Activated CD4-positive, alpha-beta T cell treated with anti-CD3 and anti-CD28 coated beads, Interleukin-2, amount 50 U/mL, for 1 hour (primary cell): ENCODE measurements at places on chromosomes 11 and 22.

DNA sequence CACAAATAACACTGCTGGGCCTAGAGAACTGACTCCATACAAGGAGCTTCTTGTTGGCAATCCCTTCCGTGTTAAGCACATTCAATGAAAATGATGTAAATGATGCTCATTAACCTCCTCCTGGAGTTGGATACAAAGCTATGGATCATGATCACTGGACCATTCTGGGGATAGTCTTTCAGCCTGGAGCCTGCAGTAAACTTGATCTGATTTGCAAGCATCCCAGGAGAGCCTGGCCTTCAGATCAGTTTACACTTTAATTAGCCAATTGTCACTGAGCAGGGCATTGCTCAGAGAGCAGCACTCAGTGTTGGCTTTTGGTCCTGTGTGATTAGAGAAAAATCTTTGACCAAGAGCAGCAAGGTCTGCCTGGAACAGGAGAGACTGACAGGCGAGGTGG is 45.6 kb downstream of the ARFGAP3 start:
- DNase-seq, result no peak

DNA sequence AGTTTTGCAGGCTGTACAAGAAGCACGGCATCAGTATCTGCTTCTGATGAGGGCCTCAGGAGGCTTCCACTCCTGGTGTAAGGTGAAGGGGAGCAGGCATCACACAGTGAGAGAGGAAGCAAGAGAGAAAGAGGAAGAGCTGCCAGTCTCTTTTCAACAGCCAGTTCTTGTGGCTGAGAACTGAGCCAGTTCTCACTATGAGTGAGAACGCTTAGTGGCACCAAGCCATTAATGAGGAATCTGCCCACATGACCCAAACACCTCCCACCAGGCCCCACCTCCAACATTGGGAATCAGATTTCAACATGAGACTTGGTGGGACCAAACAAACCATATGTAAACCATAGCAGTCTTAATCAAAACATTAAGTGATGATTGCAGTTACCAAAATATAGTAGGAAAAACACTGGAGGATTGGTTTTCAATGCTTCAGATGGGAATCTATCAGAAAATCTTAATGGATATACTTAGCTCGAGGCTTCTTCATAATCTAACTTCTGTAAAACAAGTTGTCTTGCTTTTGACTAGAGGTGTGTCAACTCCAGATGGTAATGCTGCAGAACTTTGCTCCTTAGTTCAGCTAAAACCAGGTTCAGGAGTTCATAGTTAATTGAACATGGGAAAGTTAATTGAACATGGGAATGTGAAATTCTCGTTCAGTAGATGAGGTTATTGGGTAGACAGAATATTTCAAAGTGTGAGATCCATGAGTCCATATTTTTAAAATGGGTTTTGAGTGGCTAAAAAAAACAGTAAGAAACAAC is 12.2 kb downstream of the FAR1 start:
- no peak for DNase-seq

- no peak for DNase-seq
Measured at GRCh38 chr11:67420147-67420645, 4.7 kb downstream of the CARNS1 start.

DNA sequence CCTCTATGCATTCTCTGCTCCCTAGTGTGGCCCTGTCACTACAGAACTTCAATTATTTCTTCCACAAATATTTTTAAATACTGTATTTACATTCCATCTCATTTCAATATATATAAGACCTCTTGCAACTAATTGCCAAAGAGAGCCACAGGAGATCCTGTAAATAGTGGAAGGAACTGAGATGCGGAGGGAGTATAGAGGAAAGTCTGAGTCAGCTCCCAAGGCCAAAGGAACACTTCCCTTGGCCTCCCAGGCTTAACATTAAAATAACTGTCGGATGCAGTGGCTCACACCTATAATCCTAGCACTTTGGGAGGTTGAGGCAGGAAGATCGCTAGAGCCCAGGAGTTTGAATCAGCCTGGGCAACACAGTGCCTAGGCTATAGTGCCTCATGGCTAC is 31.2 kb downstream of the RBFOX2 start:
- DNase-seq, result no peak

- DNase-seq, result no peak
Measured at GRCh38 chr11:42957831-42958230, 354.0 kb upstream of the API5 start.

DNA sequence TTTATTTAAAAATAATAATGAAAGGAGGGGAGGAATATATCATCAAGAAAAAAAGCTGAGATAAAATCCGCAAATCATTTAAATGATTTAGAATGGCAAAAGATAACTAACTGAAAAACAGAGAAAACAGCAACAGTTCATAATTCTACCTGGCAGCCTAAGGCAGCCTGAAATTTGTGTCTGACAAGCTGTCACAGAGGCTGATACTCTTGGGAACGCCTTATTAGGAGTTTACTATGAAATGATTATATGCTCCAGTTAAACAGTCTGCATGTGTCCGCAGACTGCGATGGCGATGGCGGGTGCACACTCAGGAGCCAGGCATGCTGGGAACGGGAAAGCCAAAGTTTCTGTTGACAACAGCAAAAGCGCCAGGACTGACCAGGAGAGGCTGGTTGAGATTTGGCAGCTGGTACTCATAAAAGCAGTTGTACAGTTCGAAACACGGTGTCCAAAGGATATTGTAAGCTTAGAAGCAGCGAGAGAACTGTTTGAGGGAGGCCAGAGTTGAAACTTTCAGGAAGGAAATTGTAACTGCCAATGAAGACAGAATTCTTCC is 172.9 kb upstream of the MPPED2 start:
- no peak for DNase-seq

GRCh38 chr22:37739611-37740049 is 42.8 kb downstream of the TRIOBP start:
- DNase-seq, result no peak

DNA sequence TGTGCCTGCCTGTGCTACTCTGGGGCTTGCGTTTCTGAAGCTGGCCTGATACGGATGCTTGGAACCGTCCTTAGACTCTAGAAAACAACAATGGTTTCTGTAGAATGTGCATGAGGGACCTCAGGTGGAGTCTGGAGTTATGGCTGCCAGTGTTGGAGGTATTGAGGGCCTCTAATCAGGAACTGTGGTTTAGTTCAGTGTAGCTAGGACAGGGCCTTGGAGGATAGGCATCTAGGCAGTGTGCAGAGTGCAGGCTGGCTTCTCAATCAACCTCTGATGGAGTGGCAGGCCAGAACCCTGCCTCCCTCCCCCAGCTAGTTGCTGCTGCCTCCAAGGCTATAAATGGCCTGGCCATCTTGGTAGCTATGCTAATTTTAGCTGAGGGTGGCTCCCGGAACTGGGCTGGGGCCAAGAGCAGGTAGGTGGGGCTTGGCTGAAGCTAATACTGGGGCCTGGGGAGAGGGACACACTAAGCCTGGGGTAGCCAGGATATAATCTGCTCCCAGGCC is 4.0 kb downstream of the STIM1 start:
- DNase-seq, result no peak

DNA sequence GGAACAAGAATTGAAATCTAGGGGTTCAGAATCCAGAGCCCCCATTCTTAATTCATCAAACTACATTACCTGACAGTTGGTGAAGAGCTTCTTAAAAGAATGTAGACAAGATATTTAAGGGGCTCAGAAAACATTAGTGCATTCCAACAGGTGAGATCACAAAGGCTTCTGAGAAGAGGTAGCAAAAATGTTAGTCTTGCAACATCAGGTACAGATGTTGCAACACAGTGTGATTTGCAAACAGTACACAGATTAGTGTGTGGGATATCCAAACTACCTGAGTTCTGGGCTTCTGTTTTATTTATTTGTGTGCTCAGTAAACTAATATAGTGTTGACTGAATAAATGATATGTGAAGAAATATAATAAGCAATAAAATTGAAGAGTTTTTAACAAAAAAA is 11.8 kb downstream of the CASP4 start:
- no peak for DNase-seq

DNA sequence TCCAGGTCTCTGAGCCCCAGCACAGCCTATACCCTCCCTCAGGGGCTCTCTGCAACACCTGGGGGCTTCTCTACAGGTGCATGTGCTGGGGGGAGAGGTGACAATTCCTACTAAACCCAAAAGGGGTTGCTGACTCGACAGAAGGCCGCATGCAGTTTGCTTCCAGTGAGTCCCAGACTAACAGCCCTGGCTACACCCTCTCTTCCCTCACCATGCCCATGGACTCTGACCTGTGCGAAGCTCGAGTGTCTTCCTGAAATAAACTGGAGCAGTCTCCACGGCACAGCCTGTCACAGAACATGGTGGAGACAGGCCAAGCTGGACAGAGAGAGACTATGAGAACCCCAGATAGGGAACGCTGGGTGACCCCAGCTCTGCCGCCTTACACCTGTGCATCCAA is 16.6 kb downstream of the PLEKHA7 start:
- DNase-seq, result no peak
